ENCODE measurements at places on chromosomes 6 and 20.

GRCh38 chr20:45072066-45072465 lies 28.9 kb downstream of the KCNS1 start:
- DNase-seq: no peak

GRCh38 chr20:51189814-51190782 lies 167.2 kb upstream of the KCNG1 start:
- DNase-seq: no peak

- no peak for DNase-seq
These were observed 21.9 kb downstream of the DEF6 start for GRCh38 chr6:35319346-35320030.

DNA sequence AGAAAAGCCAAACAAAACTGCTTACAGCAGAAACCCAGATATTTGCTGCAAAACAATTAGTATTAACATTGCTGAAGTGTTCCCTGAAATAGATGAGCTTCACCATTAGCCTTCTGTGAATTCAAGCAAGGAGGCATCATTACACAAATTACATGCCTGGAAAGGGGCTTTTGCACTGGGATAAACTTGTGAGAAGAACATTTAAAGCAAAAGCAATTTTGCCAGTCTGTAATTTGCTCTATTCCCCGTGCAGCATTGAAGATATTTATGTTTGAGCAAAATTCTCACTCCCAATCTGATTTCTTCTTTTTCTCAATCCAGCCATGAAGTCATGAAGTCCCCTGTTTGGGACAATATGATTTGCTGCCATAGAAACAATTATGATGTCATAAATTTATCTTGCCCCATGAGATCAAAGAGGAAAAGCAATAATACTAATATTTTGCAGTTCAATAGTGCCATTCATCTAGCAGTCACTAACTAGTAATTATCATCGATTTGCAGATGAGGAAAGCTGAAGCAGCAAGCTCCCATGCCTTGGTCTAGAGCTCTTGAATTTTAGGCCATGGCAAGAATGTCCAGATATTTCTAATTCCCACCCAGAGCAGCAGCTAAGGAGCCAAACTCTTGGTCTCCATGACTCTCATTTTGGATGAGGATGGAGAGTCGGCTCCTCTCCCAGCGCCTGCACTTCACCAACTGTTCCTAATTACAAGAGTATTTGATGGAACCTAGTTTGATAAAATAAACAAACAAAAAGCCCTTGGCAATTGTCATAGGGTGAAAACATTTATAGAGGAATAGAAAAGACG lies 49.5 kb upstream of the CCN6 start:
- DNase-seq: no peak

DNA sequence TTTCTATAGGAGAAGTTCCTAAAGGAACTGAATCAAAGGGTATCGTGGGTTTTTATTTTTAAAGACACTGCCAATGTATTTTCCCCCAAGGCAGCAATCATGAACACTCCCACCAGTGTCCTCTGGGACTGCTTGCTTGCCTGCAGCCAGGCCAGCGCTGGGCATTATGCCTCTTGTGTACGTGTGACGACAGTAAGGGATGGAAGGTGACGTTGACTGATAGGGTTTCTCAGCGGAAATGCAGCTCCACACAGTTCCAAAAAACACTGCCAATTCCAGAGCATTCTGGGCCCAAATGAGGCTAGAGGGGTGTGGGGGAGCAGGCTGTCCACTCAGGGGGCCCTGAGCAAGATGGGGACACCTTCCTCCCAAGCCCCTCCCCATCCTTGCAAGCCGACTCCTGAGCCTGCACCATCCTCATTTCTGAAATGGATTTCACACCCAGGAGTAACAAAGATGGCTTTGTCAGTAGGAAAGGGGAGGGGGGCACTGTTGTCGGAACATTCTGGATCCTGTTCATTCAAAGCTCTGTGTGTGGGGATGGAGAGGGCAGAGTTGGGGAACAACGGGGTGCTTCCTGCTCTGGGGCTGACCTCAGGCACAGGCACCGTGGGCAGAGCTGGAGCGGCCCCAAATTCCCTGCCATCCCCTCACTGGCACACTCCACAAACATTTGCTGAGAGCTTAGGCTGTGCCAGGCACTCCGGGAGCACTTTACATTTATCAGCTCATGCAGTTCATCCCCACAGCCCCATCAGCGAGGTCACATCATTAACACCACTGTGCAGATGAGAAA lies 20.0 kb downstream of the PREX1 start:
- no peak for DNase-seq

DNA sequence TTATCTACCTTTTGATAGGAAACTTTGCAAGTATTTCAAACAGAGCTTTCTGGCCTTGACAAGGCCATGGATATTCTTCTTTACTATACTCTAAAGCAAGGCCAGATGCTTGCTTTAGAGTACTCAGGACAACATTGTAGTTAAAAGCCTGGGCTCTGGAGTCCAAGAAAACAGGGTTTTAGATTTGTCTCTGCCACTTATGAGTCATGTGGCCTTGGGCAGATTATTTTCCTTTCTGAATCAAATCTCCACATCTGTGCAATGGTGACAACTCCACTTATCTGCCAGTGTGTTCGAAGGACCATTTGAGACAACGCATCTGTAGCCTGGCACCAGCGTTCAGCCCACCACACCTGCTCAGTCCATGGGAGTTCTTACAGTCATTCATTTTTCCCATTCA lies 265.9 kb upstream of the RIN2 start:
- no peak for DNase-seq

DNA sequence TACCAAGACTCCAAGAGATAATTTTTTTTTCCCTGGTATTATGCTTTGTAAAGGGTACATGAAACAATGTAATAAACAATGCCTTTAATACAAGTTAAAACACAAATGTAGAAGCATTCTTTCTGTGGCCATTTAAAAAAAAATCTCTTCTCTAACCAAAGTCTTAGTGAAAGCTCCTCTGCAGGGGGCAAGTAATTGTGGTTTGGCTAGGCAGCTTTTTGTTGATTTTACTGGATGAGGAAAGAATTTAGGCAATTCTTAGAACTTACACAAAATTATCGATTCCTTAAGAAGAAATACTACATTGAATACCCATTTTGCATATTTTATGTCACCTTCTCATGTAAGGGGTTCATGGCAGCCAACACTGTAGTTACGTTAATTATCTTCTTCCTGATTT lies 12.4 kb downstream of the TFB1M start:
- DNase-seq: no peak

DNA sequence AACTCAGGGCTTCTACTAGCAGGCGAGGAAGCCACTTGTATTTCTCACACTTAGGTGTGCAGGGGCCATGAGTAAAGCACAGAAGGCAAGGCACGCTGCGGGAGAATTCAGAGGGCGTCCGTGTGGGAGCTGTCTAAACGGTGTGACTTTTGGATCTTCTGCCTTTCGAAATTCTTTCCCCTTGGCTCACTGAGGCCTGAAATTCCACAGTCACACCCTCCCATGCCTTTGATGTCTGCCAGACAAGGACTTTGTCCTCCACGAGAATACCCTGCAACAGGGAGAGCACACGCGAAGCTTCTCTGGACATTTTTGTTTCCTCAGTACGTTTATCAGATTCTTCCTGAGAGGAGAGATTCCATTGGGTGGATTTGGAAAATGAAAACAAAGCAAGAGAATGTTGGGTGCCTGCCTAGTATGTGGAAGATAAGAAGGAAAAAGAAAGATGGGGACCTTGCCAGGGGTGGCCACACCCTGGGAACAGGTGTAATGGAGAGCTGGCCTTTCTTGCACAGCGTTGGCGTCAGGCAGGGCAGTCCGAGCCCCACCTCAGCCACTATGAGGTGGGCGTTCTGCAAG lies 235.7 kb downstream of the MYLK4 start:
- DNase-seq: no peak

DNA sequence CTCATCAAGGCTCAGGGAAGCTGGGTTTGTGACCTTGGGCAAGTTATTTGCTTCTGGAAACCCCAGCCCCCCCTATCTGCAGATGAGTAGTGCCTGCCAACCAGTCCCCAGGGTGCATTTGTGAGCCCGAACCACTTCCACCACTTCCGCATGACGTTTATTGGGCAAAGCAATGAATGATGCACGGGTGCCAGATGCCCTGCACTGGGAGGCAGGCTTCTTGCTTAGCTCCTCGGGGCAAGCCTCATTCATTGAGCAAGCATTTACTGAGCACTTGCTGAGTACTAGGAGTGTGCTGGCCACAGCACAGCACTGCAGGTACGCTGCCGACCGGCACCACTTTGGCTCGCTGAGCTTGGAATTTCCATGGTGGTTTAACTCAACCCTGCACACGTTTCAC lies 60.2 kb downstream of the GNAS-AS1 start:
- DNase-seq: no peak
